ENCODE measurements at places on chromosomes 16 and 17.

DNA sequence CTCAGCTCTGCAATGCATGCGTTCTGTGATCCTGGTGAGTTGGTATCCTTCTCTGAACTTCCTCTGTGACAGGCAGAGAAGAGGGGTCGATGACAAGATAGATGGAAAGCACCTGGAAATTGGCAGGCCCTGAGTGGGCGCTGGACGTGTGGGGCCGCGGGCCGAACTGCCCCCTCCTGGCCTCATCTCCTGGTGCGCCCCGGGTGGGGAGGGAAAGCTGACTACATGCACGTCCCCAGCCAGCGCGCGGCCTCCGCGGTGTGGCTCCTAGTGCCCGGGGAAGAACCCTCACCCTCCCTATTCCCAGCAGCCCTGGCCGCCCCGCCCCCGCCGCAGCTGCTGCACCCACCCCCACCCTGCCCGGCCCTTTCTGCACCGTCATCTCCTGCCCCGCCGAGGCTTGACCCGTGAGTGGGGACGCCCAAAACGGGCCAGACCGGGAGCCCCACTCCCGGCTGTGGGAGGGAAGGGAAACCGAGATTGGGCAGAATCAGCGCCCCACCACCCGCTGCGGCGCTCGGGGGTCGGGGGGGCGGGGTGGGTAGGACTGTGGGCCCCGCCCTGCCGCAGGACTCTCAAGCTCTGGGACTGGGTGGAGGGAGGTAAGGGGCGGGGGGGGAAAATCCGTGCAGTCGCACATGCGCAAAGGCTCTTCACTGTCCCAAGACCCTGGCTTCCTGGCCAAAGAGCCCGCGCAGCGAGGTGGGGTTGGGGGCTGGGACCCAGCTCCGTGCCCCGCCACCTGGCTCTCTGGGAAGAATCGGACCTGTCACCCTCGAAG is at the start of gene NOL3:
Gene NOL3 (plus strand): TSS at position 371 of the 781 bp plus-strand sequence.
- DNase-seq, result peak; percentile 91

DNA sequence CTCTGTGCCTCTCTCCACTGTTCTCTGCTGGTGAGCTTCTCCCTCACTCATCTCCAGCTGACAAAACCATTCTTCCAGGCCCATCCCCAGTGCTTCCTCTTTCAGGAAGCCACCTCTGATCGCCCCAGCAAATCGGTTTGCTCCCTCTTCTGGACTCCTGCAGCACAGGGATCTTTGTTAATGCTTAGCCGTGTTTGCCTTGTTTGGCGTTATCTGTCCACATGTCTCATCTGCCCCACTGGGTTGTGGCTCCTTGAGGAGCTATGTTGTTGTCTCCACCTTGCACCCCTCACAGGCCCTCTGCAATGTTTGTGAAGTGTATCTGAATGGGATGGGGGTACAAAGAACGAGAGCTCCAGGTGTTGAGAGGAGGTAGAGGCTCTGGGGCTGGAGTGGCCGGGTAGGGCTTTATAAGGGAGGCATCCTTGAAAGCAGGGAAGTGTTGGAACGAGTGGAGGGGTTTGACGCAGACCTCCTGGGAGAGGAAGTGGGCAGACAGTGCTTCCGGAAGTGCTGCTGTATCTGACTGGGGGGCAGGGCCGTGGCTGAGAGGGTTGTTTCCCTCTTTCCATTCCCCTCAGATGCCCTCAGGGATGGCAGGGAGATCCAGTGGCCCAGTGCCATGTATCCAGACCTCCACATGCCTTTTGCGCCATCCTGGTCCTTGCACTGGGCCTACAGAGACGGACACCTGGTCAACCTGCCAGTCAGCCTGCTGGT is 27.8 kb downstream of the CASKIN2 start:
- peak; percentile 14 for DNase-seq

- no peak for DNase-seq
Measured at GRCh38 chr17:15952048-15952532, 7.2 kb downstream of the ADORA2B start.

DNA sequence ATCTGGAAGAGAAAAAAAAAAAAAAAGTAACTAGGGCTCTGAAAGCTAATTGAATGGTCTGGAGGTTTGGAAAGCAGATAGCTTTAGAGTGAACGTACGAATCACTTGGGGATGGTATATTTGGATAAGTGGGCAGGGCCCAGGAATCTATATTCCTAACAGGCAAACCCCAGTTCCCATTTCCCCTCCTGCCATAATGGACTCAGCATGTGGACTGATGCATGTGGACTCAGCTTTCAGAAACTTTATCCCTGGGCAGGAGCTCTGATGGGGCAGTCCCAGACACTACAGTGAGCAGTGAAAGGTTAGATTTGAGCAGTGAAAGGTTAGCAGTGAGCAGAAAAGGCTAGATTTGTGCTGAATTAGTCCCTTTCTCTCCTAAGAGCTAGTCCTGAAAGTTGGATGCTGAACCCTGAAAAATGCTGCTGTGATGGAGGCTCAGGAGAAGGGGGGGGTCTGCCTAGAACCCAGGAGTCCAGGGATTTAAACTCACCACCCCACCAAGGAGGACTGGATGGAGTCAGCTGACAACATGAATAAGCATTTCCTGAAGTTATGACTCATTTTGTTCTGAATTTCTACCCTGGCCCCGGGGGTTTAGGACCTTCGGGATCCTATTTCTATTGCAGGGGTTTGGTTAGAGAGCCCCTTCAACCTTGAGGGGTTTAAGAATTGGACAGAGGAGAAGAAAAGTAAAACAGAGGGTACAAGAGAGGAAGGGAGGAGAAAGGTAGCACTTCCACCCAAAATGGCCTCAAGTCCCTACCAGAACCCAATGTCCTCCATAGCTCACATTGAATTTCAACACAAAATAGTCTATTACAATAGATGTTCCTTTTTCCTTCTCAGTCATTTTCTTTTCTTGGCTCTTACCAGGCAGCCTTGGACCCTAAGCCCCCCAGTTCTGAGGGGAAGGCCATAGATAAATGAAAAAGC is 10.3 kb upstream of the FZD2 start:
- peak; percentile 82 for DNase-seq

GRCh38 chr17:68277807-68278206 is 13.1 kb downstream of the SLC16A6 start:
- no peak for DNase-seq

DNA sequence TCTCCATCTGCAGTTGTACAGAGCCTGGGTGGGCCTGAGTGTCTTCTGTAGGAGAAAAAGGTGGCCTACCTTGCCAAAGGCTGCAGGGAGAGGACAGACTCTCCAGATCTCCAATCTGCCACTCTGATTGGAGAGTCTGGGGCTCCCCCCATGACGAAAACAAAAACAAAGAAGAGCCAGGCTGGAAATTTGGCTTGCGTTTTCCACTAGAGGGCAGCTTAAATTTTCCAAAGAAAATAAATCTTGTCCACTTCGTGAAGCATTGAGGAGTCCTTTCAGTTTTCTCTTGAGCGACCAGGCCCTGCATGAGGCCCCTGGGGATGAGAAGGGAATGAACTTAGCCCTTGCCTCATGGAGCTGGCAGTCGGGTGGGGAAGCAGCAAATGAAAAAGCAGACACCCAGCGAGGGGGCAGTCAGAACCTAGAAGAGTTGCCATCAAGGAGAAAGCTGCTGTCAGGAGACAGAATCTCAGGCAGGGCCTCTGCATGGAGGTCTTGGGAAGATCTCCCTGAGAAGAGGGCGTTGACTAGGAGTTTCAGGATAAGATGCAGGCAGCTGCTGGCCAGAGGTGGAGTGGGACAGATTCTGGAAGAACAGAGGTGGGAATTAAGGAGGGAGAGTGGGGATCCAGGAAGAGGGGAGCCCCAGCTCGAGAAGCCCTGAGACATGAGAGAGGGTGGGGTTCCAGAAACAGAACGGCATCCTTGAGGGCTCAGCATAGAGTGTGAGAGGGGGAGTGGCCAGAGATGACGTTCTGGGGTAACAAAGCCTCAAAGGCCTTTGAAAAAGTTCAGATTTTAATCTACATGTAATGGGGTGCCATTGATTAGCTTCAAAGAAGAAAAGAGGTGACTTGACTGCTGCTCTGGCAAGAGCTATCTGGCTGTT is 8.4 kb upstream of the SHCBP1 start:
- DNase-seq, result peak; percentile 73

DNA sequence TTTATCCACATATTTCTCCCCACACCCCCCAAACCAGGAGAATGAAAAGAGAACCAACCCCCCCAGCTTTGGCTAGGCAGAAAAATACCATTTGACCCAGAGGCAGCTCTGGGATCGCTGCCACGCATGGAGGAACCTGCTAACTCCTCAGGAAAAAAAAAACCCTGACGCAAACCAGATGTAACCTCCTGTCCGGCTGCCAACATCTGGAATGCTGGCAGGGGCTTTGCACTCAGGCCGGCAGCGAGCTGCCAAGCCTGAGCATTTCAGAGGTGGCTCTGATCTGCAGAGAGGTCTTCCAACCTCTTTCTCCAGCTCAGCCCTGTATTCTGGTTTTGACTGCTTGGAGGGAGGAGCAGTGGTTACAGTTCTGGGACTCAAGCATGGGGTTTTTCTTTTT is 8.2 kb downstream of the IGFBP4 start:
- peak; percentile 93 for DNase-seq

DNA sequence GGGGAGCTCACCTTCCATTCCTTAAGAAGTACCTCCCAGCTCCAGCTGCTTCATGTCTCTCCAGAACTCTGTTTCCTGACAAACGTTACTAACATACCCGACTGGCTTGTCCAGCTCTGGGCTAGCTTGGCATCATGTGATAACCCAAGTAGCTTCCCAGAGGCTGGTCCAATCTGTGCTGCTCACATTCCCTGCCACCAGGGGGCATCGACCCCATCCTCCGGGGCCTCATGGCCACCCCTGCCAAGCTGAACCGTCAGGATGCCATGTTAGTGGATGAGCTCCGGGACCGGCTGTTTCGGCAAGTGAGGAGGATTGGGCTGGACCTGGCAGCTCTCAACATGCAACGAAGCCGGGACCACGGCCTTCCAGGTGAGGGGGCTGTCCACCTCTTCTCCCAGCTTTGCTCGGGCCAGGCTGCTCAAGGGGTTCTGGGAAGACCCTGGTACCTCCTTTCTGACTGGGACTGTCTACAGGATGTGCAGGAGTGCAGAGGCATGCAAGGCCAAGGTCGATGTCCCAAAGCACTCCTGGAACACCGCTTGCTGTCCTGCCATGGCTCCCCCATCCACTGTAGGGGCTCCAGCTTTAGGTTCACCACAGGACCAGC is 7.6 kb downstream of the EPX start:
- DNase-seq, result peak; percentile 53

DNA sequence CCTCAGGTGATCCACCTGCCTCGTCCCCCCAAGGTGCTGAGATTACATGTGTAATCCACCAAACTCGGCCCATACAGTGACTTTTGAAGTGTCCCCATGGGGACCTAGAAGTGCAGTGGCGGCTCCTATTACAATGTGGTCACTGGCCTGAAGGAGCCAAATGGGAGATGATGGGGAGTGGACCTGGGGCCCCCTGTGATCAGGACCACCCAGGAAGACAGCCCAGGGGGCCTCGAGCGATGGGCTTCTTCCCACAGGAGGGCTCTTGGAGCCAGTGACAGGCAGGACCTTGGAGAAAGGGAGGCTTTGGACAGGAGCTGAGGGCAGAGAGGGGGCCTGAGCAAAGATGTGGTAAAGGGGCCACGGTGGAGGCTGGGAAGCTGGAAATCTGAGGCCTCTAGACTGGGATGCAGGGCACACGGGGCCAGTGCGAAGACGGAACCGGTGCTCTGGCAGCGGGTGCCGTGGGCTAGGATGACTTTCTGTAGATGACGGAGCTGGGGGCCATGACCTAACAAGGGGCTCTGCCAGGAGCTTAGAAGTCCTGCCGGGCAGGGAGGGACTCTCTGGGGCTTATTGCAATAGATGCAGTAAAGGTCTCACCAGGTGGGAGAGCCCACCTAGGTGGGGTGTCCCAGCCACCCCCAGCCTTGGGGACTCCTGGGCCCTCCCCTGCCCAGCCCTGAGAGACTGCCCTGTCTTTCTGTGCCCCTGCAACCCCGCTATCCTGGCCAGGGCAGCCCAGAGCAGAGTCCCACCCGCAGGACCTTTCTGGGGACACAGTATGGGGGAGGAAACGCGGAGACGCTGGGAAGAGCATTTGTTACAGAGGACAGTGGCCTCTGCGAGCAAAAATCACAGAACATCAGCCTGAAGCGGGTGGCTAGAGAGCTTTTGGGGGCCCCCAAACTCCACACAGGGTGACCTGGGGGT is 2.7 kb upstream of the C17orf99 start:
- DNase-seq, result no peak

GRCh38 chr16:83994703-83995102 is 26.7 kb downstream of the NECAB2 start:
- DNase-seq, result no peak

DNA sequence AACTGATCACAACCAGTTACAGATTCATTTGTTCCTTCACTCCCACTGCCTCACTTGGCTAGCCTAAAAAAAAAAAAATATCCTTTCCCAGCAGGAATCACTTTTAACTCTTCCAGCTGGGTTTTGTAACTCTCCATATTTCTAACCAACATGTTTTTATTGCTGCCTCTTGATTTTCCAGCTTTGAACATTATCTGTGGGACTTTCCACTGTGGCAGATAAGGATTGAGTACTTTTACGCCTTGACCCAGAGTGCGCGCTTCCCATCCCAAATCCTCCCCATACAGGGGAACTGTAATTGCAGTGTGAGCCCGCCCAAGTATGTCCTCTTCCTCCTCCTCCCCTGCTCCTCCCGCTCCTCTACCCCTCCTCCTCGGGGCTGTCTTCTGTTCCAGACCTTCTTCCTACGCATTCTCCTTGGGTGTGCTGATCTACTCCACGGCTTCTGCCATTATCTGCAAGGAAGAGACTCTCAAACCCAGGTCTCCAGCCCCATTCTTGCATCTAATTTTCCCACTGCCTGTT is 43.4 kb downstream of the CYB5D2 start:
- no peak for DNase-seq

DNA sequence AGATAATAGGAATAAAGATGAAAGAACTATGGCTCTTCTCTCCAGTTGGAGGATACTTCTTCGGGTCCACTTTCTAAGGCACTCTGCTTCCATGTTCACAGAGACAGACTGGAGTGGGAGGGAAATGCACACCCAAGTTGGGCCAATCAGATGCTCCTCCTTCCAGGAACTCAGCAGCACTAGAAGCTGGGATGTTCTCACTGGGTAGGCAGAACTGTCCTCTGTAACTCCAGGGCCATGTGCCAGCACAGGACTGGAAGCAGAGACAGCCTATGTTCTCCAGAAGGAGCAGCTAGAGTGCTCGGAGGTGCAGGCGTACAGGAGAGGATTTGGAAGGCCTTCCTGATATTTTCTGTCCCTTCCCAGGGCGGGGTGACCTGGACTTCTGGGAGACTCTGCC is 49.9 kb upstream of the SREBF1 start:
- no peak for DNase-seq

GRCh38 chr16:14301169-14302030 is 230.3 kb downstream of the MRTFB start:
- DNase-seq, result peak; percentile 40

All from fibroblast of skin of scalp (primary cell).